Activated naive CD4-positive, alpha-beta T cell treated with anti-CD3 and anti-CD28 coated beads for 36 hours (primary cell): ENCODE measurements at places on chromosomes 5 and 9.
A peak's percentile ranks its signal among the peaks of the same experiment; 100 is the strongest.

- peaks cover 75% of the 10 kb centered on the region for H3K4me1 ChIP-seq
- peaks cover 4% of the 10 kb centered on the region for H3K36me3 ChIP-seq
- H3K4me3 ChIP-seq: no peak overlapping the region
- peak overlapping the region; percentile 60 for H3K27ac ChIP-seq
- no peak for DNase-seq
- H3K27me3 ChIP-seq: no peaks in the 10 kb centered on the region
These were observed 53.5 kb upstream of the IL7R start for GRCh38 chr5:35803191-35803651.

DNA sequence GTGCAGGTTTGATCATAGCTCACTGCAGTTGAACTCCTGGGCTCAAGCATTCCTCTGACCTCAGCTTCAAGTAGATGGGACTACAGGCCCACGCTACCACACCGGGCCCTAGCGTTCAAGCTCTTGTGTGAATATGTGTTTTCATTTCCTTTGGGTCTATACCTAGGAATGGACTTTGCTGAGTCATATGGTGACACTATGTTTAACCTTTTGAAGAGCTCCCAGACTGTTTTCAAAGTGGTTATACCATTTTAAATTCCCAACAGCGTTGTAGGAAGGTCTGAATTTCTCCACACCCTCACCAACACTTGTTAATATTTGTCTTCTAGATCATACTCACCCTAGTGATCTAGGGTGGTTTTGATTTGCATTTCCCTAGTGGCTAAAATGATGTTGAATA lies 33.5 kb downstream of the FAF2 start:
- H3K27me3 ChIP-seq: no peaks in the 10 kb centered on the region
- no peak overlapping the region for H3K4me3 ChIP-seq
- no peak for DNase-seq
- no peak overlapping the region for H3K27ac ChIP-seq
- H3K36me3 ChIP-seq: peaks cover 22% of the 10 kb centered on the region

DNA sequence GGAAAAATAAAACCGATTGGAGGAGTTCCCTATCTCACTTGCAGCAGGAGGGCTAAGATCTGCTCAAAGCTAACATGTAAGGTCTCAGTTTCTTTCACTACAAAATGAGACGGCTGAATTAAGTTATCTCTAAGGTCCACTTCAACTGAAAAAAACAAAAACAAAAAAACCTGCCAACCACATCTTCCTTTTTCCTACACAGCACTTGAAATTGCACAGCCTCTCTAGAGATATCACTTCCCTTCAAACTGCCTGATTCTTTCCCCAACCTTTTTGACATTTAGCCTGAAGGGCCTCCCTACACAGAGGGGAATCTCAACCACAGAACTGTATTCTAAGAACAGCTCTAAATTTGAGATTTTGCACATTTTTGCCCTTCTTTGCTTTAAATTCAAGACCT lies 227.9 kb upstream of the TARS1 start:
- H3K36me3 ChIP-seq: no peaks in the 10 kb centered on the region
- no peak overlapping the region for H3K27ac ChIP-seq
- no peak overlapping the region for H3K4me3 ChIP-seq
- DNase-seq: no peak
- no peaks in the 10 kb centered on the region for H3K4me1 ChIP-seq
- H3K27me3 ChIP-seq: no peaks in the 10 kb centered on the region

- H3K27me3 ChIP-seq: peaks cover 3% of the 10 kb centered on the region
- DNase-seq: no peak
- no peaks in the 10 kb centered on the region for H3K36me3 ChIP-seq
- no peak overlapping the region for H3K27ac ChIP-seq
- H3K4me3 ChIP-seq: no peak overlapping the region
These were observed 384.6 kb downstream of the SPOCK1 start for GRCh38 chr5:137114529-137114928.

GRCh38 chr5:10343486-10343885 lies 10.0 kb upstream of the MARCHF6 start:
- no peaks in the 10 kb centered on the region for H3K36me3 ChIP-seq
- no peak overlapping the region for H3K27ac ChIP-seq
- no peaks in the 10 kb centered on the region for H3K4me1 ChIP-seq
- no peak for DNase-seq

DNA sequence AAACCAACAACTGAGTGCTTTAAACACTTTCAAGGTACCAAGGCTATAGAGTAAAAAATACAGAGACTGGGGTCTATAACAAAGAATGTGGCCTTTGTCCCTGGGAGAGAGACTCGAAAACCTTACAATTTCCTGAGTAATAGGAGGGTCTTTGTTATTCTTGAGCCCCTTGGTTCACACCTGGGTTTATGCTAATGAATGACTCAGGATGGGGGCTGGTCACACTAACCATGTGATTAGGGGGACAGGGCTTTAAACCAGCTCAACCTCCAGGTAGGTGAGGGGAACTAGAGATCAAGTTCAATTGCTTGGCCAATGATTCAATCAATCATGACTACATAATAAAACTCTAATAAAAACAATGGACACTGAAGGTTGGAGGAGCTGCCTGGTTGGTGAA lies 50.2 kb downstream of the PLPP1 start:
- H3K36me3 ChIP-seq: no peaks in the 10 kb centered on the region
- no peak for DNase-seq
- no peaks in the 10 kb centered on the region for H3K27me3 ChIP-seq
- H3K4me3 ChIP-seq: no peak overlapping the region

GRCh38 chr9:83708515-83709158 lies 879 bp upstream of the UBQLN1 start:
- H3K27ac ChIP-seq: peak overlapping the region; percentile 98
- no peaks in the 10 kb centered on the region for H3K27me3 ChIP-seq
- peak overlapping the region; percentile 89 for H3K4me3 ChIP-seq
- peak; percentile 61 for DNase-seq

GRCh38 chr5:90949469-90950358 lies 391.1 kb downstream of the ADGRV1 start:
- peaks cover 13% of the 10 kb centered on the region for H3K27me3 ChIP-seq
- H3K27ac ChIP-seq: no peak overlapping the region
- no peak for DNase-seq
- H3K4me3 ChIP-seq: no peak overlapping the region

- peaks cover 4% of the 10 kb centered on the region for H3K27me3 ChIP-seq
- peaks cover 5% of the 10 kb centered on the region for H3K4me1 ChIP-seq
- no peak overlapping the region for H3K4me3 ChIP-seq
- no peaks in the 10 kb centered on the region for H3K36me3 ChIP-seq
- peak; percentile 22 for DNase-seq
These were observed 59.0 kb upstream of the KLF4 start for GRCh38 chr9:107548298-107549142.

GRCh38 chr5:8683496-8683895 lies 814.5 kb downstream of the MTRR start:
- H3K36me3 ChIP-seq: no peaks in the 10 kb centered on the region
- DNase-seq: no peak
- no peak overlapping the region for H3K4me3 ChIP-seq
- no peak overlapping the region for H3K27ac ChIP-seq
- no peaks in the 10 kb centered on the region for H3K27me3 ChIP-seq

DNA sequence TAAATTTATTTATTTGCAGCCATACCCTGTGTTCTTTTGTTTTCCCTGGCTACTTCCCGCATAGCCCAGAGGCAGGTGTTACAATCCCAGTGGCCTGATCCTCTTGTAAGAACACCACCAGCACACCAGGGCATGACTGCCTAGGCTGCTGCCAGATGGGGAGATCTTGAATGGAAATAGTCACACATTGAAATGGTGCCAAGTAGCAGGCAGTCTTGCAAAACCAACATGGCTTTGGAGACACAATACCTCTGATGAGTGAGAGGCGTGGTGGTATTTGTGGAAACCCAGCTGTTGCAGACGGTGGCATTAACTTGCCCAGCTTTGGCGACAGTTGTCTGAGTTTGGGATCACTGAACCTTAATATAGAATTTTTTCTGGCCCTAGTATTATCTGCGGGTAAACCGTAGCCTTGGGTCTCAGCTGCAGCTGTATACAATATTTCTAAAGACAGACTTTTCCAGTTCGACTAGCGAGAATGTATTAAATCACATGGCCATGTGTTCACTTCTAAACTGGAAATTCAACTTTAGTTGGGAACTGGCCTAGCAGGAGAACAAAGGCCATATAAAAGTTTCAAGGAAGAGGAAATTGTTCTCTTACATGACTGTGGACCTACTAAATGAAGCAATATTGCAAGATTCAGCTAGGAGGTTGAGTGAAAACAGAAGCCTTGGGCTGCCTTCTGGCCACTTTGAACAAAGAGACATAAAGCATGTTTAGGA lies 277.0 kb downstream of the SMARCA2 start:
- H3K4me1 ChIP-seq: no peaks in the 10 kb centered on the region
- no peak overlapping the region for H3K4me3 ChIP-seq

DNA sequence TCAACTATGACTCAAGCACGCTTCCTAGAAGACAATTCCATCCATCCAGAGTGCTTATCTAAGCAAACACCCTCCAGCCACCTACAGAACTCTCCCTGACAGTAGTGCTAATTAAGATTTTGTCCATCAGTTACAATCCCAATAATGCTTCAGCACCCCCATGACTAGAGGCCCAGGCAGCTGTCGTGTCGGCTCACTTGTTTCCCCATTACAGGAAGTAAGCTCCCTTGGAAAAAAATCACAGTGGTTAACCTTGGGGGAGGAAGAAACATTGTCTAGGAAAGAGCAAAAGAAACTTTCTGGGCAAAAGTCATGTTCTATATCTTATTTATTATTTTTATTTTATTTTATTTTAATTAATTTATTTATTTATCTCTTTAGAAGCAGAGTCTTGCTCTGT lies 108.8 kb upstream of the LPAR1 start:
- no peaks in the 10 kb centered on the region for H3K36me3 ChIP-seq
- H3K27ac ChIP-seq: no peak overlapping the region

DNA sequence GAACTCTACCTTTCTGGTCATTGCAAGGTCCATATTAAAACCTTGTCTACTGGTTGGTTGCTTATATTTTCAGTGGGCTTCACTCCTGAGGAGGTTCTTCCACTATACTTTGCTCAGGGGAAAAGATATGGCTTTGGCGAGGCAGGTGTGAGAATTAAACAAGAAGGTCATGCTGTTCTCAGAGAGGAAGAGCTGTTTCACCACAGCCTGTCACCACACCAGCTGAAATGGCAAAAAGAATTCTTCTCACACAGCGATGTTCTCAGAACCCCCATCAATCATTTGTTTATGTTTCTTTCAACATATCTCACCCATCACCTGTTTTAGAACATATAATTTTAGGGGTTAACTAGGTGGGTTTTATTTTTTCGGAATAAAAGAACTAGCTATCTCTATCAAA lies 38.6 kb downstream of the CAPSL start:
- H3K36me3 ChIP-seq: no peaks in the 10 kb centered on the region
- no peak overlapping the region for H3K4me3 ChIP-seq
- H3K4me1 ChIP-seq: peaks cover 71% of the 10 kb centered on the region
- DNase-seq: peak; percentile 54

GRCh38 chr9:122180633-122181032 lies 20.9 kb downstream of the MORN5 start:
- H3K4me1 ChIP-seq: no peaks in the 10 kb centered on the region
- no peak overlapping the region for H3K27ac ChIP-seq
- no peak overlapping the region for H3K4me3 ChIP-seq
- peaks cover 18% of the 10 kb centered on the region for H3K27me3 ChIP-seq
- no peaks in the 10 kb centered on the region for H3K36me3 ChIP-seq
- DNase-seq: no peak

DNA sequence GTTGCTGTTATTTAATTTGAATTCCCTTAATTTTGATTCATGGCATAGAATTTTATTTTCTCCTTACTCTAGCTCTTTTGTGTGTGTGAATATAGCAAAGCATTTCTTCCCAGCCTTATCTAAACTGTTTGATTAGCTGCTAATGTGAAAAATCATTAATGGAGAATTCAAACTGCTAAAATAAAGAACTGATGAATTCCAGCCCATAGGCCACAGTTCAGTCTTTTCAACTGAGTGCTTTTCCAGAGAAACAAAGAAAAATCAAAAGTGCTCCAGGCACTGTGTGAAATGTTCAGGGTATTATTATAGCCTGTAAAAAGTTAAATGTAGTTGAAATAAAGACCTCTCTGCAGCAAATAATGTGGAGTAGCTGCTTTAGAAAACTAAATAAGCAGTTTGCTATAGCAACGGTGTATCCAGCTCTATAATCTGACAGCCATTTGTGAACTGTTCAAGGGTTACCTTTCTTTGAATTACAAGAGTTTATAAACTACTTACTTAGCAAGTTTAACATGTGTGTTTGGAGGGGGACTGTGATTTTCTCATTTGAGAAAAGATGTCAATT lies 123.8 kb downstream of the GIN1 start:
- no peaks in the 10 kb centered on the region for H3K4me1 ChIP-seq
- no peak overlapping the region for H3K4me3 ChIP-seq
- H3K27ac ChIP-seq: no peak overlapping the region
- no peaks in the 10 kb centered on the region for H3K27me3 ChIP-seq
- DNase-seq: no peak

DNA sequence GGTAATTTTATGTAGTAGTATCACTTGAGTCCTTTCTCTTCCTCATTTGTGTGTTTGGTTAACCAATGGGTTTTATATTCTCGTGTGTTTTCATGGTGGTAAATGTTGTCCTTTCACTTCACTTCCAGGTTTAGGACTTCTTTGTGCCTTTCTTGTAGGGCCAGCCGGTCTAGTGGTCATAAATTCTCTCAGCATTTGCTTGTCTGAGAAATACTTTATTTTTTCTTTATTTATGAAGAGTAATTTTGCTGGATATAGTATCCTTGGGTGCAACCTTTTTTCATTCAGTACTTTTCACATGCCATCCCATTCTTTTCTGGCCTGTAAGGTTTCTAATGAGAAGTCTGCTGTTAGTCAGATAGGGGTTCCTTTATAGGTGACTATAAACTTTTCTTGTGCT lies 107.1 kb downstream of the GNA14 start:
- no peaks in the 10 kb centered on the region for H3K4me1 ChIP-seq
- peaks cover 2% of the 10 kb centered on the region for H3K36me3 ChIP-seq
- no peak overlapping the region for H3K4me3 ChIP-seq
- H3K27ac ChIP-seq: no peak overlapping the region
- peaks cover 3% of the 10 kb centered on the region for H3K27me3 ChIP-seq

DNA sequence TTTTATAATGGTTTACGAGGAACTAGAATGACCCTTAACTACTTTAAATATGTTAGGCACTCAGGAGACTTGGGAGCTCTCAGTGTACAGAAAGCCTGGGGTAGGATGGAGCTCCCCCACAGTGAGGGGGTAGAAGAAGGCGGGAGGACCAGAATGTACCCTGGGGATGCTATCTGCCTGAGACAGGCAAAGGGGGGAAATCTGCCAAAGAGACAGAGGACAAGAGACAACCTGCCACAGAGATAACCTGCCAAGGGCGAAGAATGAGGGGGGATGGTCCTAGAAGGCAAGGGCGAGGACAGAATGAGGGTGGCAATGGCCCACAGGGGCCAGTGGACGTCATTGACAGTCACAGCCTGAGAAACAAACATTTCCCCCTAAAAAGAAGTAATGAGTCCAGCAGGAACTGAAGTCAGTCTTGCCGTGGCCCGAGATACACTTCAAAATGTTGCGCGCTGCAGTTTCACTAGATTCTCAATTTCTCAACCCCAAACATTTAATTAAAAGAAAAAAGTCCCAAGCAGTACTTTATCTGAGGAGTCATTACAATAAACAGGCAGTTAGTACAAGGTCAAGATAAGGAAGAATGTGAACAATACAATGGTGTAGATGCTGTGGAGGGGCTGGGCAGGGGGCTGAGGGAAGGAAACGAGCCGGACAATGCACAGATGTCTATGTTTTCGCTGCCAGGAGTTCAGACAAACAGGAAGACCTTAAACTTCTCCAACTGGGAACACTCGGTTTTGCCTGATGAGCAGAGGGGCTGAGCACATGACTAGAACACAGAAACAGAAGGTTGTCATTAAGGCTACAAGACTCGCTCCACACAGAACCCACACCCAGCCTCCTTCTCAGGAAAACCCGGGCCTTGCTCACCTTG lies 125.0 kb downstream of the LHFPL2 start:
- no peak overlapping the region for H3K27ac ChIP-seq
- H3K27me3 ChIP-seq: peaks cover 26% of the 10 kb centered on the region
- H3K4me1 ChIP-seq: no peaks in the 10 kb centered on the region
- no peak overlapping the region for H3K4me3 ChIP-seq
